Suppressor macrophage (primary cell): ENCODE measurements at places on chromosomes 3 and 15.

GRCh38 chr3:139299261-139300132 is 44.3 kb upstream of the MRPS22 start:
- no peak for DNase-seq

DNA sequence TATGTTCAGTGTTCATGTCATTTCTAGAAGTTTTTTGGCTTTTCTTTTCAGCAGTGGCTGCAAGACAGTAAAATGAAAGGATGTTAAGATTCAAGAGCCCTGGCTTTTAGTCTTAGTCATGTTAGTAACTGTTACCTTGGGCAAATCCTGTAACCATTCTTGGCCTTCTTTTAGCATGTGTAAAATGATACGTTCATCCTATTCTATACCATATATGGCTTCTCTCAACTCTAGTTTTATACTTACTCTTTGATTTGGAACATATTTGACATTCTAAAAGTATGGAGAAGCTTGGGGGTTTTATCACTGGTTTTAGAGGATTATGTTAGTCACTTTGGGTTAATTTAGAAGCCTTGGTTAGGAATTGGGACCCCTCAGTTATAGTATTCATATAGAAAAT is 20.1 kb downstream of the GTF2E1 start:
- DNase-seq: no peak

GRCh38 chr15:28960979-28961378 is 75.2 kb downstream of the APBA2 start:
- DNase-seq: no peak

DNA sequence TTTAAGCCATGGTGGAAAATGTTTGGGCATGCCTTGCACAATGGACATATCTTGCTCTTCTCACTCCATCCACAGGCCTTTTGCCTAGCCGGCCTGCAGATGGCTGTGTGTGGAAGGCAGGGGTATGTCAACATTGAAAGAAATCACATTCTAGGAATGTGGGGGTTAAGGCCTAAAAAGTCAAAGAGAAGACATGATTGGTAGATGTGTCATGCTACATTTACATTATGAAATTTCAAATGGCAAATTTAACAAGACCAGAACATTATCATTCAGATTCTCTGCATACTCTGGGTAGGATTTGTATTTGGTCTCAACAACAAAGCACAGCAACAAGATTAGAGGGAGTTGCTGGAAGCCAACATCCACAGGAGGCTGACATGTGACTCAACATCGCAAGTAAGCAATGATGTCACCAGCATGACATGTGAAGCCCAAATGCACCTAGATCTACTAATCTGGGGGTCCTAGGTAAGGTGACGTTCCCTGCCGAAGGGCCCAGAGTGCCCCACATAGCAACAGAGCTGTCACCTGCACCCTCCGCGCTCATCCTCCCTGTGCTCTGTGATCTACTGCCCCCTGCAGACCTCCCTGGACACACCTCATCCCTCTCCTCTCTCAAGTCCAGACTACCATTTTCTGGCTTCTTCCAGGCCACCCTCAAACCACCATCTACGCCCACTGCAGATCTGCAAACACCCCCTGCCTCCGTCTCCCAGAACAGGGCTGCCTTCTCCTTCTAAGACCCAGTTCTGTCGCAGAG is 39.4 kb downstream of the CLDN18 start:
- DNase-seq: no peak

GRCh38 chr3:162014284-162014683 is 517.7 kb downstream of the OTOL1 start:
- DNase-seq: no peak

- no peak for DNase-seq
Observed at GRCh38 chr3:114034211-114034610, 22.1 kb downstream of the CCDC191 start.

GRCh38 chr3:73511571-73512525 is 112.9 kb downstream of the PDZRN3 start:
- DNase-seq: no peak

- peak; percentile 44 for DNase-seq
Observed at GRCh38 chr3:194269610-194270145, 81.5 kb downstream of the CPN2 start.

DNA sequence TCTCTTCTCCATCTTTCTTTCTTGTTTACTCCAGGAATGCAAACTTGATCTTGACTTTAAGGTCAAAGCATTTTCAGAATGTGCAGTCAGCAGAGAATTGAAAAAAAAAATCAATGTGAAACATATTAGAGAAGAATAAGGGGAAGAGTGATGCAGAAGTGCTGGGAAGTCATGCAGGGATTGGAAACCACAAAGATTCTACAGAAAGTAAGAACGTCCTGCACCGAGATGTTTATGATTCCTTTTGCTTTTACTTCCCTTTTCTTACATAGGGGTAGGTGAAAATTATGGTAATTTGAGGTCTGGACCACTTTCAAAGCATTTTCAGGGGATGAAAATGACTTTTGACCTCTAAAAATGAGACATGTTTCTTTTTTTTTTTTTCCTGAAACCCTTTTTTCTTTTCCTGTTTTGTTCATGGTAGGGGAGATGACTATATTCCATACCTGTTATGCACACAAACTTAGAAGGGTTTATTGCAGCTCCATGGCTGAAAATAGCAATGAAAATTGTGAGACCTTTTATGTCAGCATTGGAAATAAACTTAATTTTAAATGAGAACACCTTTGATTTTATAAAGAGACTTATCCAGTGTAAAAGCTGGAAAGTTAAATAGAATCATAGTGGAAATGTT is 623.5 kb upstream of the TBL1XR1 start:
- peak; percentile 75 for DNase-seq

DNA sequence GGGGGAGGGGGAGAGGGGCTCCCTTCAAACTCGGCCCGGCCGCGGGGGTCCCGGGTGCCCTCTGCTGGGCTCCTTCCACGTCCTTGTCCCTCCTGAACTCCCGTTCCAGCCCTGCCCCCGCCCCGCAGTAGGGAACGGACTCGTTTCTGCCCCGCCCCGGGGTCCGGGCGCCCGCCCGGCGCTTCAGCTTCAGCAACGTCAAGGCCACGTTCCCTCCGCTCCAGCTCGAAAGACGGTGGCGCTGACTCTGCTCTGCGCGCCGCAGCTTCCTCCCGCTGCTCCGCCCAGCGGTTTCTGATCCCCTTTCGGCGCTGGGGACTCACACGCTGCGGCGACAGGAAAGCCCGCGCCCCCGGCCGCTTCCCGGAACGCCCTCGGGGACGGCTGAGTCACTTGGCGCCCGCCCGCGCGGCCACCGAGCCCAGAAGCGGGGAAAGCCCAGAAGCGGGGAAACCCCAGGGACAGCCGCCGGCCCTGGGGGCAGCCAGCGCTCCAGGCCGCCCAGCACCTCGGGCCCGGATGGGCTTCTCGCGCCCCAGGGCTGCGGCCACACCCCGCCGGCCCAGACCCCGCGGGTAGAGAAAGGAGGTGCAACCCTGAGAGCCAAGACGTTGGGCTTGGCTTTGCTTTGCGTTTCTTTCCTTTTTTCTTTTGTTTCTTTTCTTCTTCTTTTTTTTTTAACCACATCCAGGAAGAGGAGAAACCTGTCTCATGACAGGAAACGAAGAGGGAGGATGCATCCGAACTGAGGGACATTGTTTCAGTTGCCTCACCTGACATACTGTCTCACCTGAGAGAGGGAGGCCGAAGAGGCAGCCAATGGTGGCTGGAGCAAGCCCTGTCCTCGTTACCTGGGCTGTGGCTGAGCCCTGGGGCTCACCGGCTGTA is 28.9 kb downstream of the ARHGAP31 start:
- DNase-seq: peak; percentile 99

- no peak for DNase-seq
Observed at GRCh38 chr15:48289628-48290027, 41.6 kb upstream of the DUT start.

DNA sequence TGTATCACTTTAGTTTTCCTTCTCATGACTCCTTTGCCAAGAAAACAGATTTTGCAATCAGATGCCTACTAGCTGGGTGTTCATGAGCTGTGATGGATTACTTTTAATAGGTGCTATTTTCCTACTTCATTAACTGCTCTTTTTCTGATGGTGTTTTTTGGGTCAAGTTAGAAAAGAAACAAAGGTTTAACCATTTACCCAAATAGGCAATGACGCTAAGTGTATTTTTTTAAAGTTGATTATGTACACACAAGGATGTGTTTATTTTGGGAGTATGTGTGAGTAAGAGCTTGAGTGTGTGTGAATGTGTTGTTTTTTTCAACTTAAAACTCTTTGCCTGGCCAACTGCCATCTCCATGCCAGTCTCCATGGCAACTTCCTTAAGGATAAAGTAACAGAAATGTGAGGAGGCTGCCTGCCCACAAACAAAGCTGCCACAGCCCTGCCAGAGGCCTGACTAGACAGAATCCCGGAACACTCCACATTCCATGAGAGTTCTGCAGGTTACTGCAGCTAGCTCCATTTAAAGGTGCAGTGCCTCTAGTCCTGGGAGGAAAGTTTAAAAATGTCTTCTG is 215.6 kb upstream of the RBMS3 start:
- no peak for DNase-seq

DNA sequence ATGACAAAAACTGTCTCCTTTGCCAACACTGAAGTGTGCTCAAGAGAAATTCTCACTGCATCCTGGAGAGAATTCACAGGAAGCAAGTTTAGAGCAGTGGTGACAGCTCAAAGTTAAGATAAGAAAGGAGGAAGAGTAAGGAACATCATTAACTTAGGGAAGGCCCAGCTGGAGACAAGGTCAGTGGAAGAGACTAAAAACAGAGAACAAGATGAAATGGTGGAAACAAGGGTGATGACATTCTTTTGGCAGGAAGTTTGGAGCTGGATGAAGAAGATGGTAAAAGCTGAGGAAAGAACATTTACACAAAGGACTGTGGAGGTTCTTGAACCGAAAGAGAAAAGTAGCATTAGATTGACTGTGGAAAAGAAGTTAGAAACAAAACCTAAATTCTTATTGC is 6.7 kb upstream of the SUCLG2 start:
- no peak for DNase-seq

DNA sequence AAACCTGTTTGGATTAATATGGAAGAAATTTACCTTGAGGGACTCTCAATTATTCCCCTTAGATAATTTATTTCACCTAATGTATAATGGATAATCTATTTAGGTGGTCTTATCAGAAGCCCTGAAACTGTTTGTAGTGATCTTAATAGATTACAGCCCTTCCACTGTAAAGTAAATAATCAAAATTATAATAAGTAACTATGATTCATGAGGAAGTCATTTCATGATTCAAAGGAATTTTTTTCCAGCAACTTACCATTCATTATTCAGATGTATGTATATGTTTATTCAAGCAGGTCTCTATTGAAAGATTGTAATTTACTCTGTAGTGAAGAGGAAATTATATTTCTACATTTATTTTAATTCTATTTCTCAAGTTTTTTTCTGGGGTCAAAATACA is 250.6 kb upstream of the ROBO1 start:
- DNase-seq: no peak

DNA sequence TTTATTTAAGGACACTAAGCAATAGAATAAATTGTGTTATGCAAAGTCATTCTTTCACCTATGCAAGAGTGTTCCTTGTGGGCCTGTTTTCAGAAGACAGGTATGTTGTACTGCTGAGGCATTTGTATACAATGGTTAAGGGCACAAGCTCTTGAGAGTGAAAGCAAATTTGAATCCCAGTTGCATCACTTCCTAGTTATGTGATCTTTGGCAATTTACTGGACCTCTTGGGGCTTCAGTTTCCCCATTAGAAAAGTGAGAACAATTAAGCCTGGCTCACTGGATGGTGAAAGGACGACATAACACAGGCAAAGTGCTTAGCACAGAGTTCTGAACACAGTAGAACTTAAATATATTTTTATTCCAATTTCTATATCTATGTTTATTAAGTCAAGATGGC is 117.4 kb downstream of the EFHB start:
- DNase-seq: peak; percentile 0

DNA sequence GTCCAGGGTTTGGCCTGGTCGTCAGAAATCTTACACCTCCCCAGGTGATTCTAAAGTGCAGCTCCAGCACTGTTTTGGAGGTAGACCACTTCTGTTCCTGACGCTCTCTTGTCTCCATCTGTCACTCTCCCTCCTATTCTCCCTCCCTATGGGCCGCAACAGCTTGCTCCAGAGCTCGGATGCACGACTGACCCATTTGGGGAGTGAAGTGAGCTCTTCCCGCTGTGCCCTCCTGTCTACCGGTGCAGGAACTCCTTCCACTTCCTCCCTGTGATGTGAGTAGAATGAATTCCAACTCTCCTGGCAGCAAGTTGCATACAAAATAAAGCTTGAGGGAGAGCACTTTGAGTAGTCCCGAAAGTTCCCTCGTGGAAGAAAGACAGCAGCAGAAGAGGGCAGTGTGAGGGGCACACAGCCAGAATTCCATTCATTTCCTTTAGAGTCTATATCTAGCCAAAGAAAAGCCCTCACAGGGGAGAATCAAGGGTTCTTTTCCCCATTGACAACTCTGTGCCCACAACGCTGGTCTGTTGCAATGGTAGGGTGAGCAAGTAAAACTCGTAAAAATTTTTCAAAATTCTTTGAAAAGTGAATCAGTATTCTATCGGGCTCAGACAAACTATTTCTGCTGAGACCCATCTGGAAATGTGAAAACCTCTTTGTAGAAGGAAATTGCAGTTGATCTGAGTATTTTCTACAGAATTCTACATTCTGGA is 39.9 kb upstream of the BDH1 start:
- DNase-seq: no peak

- no peak for DNase-seq
Observed at GRCh38 chr3:118207271-118207670, 827.4 kb downstream of the IGSF11 start.

DNA sequence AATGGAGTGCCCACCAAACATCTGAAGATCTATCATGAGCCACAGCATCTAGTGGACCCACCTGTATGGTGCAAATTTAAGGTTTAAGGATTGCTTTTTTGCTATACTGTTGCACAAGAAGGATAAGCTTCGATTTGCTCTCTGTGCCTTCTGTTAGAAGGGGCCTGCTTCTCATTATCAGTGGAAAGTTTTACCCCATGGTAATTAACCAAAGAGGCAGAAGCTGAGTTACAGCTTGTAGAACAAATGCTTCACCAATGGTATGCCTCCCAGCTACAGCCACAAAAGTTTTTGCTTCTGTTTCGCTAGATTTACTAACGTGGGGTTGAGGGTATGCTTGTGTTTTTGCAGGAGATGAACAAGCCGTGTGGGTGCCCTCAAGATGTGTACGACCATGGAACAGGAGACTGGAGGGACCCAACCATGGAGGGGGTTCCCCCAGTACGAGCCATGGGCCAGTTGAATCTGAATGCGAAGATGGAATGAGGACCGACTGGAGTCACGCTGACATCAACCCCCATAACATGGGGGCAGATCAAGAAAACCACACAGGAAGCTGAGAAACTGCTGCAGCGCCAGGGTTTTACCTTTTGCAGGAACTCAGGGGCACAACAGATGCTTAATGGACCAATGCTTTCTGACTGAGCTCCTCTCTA is 43.5 kb downstream of the ACAD9 start:
- no peak for DNase-seq

- no peak for DNase-seq
Observed at GRCh38 chr3:3107858-3108257, 2.3 kb downstream of the IL5RA start.

GRCh38 chr15:37877851-37878741 is 56.3 kb upstream of the TMCO5A start:
- no peak for DNase-seq

- DNase-seq: no peak
Observed at GRCh38 chr15:35195649-35196048, 110.6 kb upstream of the NANOGP8 start.
